GM03348 (cell line): ENCODE measurements at places on chromosomes 16 and 17.
A peak's percentile ranks its signal among the peaks of the same experiment; 100 is the strongest.

DNA sequence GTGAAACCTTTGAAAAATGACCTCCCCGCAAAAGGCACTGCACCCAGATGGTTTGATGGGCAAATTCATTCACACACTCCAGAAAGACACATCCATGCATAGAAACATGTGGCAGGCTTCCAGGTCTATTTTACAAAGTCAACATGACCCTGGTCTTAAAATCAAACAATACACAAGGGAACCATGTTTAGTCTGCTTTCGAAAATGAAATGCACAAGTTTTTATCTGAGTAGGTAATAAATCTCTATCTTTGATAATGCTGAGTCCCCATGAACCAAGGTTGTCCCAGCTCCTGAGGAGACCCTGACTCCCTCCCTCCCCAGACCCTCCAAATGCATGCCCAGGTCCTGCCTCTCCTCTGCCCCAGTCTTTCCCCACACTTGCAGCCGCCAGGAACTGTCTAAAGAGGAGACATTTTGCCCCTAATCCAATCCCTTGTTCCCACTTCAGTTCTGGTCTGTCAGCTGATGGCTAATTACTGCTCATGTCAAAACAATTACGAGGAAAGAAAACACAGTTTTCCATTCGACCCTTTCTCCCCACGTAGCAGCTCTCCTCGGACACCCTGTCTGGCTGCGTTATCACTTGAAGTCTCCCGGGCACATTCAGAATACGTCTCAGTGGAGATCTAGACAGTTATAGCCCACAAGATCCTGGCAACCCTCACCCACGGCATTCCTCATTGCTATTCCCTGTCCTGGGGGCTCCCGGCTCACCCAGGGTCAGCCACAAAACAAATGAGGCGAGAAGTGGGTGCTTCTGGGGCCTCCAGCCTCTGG is 68.8 kb upstream of the RCVRN start:
- no peak for DNase-seq

- DNase-seq = no peak
Measured at GRCh38 chr17:16988749-16989229, 16.9 kb upstream of the TNFRSF13B start.

DNA sequence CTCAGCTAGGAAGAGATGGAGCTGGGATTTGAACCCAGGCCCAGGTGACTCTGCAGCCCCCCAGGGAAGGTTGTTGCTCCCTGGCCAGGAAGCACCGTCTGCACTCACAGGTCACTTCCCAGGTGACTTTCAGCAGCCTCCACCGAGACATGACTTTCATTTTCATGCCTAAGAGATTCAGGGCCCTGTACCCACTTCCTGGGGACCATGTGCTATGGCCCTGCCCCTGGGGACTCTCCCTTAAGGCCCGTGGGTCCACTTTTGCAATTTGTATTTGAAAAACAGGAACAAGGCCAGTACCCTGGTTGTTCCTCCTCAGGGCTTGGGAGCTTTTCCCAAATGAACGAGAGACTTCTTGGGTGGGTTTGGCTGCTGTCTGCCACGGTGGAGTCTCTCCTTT is 191.0 kb downstream of the IRF8 start:
- DNase-seq = no peak

- DNase-seq = no peak
Measured at GRCh38 chr16:27332105-27332504, 18.3 kb downstream of the IL4R start.

- peak; percentile 42 for DNase-seq
Measured at GRCh38 chr17:17043461-17044271, 1.4 kb downstream of the MPRIP start.

DNA sequence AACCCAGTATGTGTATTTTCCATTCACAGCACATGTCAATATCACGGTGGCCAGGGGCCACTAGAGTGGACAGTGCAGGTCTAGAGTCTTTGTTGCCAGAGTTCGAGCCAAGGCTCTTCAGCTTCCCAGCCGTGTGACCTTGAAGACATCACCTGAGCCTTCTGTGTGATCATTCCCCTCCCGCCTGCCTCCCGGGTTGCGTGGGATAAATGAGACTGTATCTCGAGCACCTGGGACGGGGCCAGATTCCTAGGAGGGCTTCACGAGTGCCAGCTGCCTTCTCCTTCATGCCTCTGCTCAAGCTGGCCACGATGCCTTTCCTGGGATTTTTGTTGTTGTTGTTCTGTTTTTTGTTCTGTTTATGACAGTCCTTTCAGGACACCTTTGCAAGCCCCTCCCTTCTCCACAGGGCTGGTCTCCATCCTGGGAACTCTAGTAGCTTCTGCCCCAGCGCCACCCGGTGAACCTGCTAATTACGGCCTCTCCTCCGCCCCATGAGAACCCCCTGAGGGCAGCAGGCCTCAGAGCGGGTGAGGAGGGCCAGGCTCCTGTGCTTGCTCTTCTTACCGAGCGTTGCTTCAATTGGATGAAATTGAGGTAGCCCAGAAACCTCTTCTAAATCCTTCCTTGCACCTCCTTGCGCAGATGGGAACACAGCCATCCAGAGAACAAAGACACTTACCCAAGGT is 3.9 kb downstream of the SPNS2 start:
- no peak for DNase-seq
